Stimulated activated CD4-positive, alpha-beta T cell treated with anti-CD3 and anti-CD28 coated beads, TNF-alpha, amount 100 ng/mL, for 48 hours (primary cell): ENCODE measurements at places on chromosomes 1 and 21.

DNA sequence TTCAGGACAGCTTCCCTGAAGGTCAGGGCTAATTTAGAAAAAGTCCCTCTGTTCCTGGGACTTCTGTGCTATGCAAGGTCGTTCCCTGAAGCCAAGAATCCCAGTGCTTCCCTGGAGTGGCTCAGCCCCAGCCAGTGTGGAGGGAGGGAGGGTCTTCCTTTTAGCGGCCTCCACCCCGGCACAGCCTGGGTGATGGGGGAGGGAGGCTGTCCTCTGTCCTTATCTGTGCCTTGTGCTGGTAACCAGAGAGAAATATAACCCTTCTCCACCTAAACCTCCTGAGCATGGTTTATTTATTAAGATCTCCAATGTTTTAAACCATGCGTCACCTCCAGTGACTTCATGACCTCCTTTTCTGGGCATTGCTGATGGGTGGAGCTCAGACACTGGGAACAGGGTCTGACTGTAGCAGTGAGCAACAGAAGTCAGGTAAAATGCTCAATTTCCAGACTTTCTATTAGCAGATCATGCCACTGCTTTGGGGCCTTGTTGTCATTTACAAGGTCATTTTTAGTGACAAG, 157.1 kb downstream of the DSCAM start:
- no peak for DNase-seq

DNA sequence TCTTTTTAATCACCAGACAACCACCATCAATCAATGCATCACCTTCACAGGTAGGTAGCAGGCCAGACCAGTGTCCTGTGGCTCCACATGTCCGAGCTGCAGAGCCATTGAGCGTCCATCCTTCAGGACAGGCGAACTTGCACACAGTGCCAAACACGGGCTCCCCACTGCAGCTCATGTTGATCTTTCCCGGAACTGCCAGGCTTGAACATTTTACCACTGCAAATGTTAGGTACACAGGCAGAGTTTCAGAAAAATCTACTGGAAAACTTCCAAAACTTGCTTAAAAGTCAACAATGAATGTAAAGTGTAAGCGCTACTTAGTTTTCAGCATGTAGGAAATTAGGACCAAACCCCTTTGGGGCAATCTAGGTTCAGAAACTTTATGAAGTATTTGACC, 6.6 kb downstream of the SELE start:
- no peak for DNase-seq

DNA sequence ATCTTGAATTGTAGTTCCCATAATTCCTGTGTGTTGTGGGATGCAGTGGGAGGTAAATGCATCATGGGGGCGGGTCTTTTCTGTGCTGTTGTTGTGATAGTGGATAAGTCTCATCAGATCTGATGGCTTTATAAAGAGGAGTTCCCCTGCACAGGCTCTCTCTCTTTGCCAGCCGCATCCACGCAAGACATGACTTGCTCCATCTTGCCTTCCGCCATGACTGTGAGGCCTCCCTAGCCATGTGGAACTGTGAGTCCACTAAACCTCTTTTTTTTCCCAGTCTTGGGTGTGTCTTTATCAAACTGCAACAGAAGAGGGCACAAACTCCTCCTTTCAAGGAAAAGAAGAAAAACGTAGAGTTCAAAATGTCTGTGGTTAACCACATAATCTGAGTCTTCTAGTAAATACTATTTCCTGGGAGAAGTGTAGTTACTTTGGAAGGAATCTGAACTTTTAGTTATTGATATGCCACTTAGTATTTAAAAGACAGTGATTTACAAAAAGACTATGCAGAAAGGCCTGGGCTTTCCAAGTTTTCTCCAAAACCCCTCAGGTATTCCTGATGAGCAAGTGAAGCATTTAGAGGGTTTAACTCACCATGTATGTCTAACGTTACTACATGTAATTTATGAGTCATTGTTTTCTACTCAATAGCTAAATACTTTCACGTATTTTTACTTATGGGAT, 10.0 kb downstream of the ADAMTS1 start:
- DNase-seq, result no peak

GRCh38 chr1:84971957-84972356, 25.0 kb downstream of the MCOLN2 start:
- no peak for DNase-seq

- no peak for DNase-seq
These were observed 10.6 kb downstream of the PAX7 start for GRCh38 chr1:18641005-18641941.

DNA sequence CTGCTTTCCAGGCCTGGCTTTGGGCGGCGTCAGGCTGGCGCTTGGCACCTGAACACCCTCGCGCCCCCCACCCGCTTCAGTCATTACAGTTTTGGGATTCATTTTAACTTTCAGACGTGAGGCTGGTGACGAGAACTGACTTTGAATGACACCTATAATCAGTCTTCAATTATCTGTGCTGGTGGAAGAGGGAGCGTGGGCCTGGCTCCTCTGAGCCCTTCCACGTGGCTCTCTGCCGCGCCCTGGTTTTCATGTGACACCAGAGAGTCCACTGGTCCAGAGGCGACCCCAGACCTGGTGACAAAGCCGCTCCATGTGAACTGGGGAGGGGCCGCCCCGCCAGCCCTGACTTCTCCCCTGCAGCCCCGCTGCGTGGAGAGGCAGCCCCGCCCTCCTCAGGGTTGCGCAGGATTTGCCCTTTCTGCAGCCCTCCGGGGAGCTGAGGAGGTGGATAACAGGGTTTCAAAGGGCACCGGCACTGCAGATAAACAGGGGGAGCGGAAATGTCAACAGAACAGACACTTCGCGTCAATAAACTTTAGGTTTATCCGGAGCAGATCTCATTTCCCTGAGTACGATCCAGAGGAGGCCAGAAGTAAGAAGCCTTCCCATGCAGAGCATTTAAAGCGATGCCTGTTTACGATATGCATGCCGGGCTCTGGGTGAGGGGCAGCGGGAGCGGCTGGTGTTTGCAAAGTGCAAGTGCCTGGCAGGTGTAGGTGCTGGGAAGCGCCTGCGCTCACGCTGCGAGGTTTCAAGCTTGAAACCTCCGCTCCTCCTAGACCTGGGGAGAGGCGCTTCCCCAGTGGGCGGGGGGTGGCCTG, 56.4 kb downstream of the AJAP1 start:
- DNase-seq, result no peak
